OCI-LY7 (cell line): ENCODE measurements at places on chromosomes 1 and 21.

DNA sequence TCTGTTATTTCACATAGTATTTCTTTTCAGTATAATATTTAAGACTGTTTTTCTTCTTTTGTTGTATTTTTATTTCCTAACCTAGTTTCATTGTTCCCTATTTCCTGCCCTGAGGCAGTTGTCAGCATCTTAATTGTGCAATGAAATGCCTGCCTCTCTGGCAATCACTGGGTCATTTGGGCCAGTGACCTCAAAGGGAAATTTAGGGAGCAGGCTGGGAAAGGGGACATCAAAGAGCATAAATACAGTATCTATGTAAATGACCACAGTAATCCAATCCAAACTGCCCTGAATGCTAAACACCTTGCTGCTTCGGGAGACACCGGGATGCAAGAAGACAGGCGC lies 147.8 kb downstream of the TLR5 start:
- no peak for DNase-seq

DNA sequence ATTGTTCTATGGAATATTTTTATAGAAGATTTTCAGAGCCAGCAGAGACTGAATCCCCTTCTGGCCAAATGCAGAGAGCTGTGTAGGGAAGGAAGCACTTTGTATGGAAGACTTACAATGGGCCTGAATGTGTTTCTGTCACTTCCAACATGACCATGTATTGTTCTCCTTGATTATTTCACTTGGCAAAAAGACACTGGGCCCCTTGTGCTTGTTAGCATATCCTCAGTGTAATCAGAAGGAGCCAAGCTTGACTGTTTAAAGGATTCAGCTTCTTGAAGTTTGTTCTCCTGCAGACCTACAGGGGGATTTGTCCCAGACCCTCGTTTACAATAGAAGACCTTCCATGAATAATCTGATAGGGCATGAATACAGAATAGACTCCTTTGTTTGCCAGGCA lies 48.1 kb upstream of the UBE2U start:
- DNase-seq, result no peak

GRCh38 chr1:203101813-203102634 lies 16.2 kb upstream of the MYOG start:
- no peak for DNase-seq

- DNase-seq, result no peak
These were observed 80.8 kb downstream of the DMRTB1 start for GRCh38 chr1:53539711-53540603.

GRCh38 chr1:47178654-47179016 lies 11.2 kb downstream of the PDZK1IP1 start:
- DNase-seq, result no peak

- DNase-seq, result no peak
These were observed 27.6 kb downstream of the HMGCS2 start for GRCh38 chr1:119740896-119741780.

- DNase-seq, result peak; percentile 55
These were observed 416.4 kb downstream of the PTBP2 start for GRCh38 chr1:97137862-97138514.

DNA sequence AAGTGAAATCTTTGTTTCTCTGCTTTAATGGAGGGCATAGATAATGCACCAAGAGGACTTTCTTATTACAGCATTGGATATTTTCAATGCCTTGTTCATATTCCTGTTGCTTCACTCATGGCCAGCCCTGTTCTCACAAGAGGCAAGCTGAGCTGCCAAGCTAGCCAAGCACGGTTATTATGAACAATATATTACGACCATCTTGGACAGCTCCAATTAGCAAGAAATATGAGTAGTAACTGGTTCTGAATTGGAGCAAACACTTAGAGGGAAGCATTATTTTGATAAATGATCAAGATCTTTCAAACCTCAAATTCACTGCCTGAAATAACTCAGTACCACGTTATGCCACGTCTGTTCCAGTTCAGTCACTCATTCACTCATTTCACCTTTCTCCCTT lies 159.8 kb downstream of the SETD4 start:
- DNase-seq, result no peak

DNA sequence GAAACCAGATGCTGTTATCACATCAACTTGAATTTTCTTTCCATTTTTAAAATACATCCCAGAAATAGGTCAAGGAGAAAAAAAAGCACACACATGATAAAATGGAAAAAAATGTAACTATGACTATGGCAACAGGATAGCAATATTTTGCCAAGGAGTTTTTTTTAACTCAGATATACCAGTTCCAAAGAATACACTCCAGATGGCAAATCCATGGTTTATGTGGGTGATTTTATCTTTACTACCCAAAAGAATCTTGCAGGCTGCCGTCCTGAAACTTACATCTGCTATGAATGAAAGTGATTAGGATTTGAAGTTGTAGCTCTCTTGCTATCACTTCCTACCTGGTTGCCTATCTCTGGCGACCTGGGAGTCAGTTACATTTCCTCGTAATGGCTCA lies 91.0 kb upstream of the PLPPR4 start:
- DNase-seq, result no peak

- DNase-seq, result peak; percentile 19
These were observed 187.1 kb downstream of the CDC42BPA start for GRCh38 chr1:227131193-227131592.

DNA sequence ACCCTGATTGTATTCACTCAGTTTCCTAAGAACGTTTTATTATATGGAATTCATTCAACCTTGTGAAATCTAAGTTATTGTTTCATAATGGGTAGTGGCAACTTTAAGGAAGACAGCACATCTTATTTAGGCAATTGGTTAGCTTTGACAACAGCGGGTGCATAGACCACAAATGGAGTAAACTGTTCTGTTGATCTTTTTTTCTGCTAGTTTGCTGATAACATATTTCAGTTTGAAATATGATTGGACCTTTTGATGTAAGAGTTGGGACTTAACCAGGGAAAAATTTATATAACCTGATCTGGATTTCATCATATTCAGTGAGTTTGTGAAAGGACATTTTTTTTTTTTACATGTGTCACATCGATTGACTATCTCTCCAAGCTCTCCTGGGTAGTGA lies 151.7 kb downstream of the HLX start:
- no peak for DNase-seq

DNA sequence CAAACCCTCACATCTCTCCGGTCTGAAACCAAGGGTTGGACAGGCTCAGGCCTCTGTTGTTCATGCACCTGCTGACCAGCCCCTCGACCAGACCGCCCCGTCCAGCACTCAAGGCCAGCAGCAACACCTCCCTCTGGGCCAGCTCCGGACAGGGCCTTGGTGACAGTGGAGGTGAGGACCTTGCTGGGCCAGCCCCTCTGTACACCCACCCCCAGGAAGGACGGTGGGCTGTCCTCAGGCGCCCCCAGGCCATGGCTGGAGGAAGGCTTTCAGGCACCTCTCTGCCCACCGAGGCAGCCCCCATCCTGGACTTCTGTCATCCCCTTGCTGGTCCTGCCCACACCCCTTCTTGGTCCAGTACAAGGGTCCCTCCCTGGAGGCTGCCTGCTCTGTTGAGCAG lies 48.6 kb downstream of the MEGF6 start:
- DNase-seq, result no peak

GRCh38 chr1:36497207-36497606 lies 14.5 kb upstream of the CSF3R start:
- no peak for DNase-seq

GRCh38 chr1:230145953-230146476 lies 79.0 kb downstream of the GALNT2 start:
- peak; percentile 61 for DNase-seq
